ENCODE measurements at places on chromosomes 5 and 9.

DNA sequence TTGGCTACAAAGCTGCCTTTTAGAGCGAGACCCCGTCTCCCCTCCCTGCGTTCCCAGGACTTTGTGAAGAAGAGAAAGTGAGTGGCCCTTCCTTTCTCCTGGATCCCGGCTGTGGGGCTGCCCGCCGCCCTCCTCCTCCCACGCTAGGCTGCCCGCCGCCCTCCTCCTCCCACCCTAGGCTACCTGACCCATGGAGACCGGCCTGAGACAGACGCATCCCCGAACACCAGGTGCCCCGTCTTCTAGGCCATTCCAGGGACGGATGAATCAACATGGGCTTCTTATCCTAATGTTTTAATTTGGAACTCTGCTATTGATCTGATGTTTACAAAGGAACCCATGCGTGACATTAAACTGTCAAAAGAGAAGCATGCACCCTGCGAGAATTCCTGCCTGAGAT, 117.3 kb upstream of the LPCAT1 start:
- DNase-seq = no peak
- no peak overlapping the region for H3K27ac ChIP-seq
- peaks cover 47% of the 10 kb centered on the region for H3K27me3 ChIP-seq
- no peaks in the 10 kb centered on the region for H3K36me3 ChIP-seq
- no peak overlapping the region for H3K4me3 ChIP-seq
- H3K4me1 ChIP-seq = peaks cover 14% of the 10 kb centered on the region

GRCh38 chr9:99105152-99106043, 485 bp downstream of the TGFBR1 start:
- H3K4me3 ChIP-seq = peak overlapping the region; percentile 77
- H3K27ac ChIP-seq = peak overlapping the region; percentile 87
- no peaks in the 10 kb centered on the region for H3K36me3 ChIP-seq
- H3K27me3 ChIP-seq = no peaks in the 10 kb centered on the region

DNA sequence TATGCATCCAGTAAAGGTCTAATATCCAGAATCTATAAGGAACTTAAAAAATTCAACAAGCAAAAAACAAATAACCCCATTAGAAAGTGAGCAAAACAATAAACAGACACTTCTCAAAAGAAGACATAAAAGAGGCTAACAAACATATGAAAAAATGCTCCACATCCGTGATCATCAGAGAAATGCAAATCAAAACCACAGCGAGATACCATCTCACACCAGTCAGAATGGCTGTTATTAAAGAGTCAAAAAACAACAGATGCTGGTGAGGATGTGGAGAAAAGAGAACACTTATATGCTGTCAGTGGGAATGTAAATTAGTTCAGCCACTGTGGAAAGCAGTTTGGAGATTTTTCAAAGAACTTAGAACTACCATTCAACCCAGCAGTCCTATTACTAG, 86.1 kb downstream of the WWC1 start:
- no peaks in the 10 kb centered on the region for H3K27me3 ChIP-seq
- H3K4me1 ChIP-seq = no peaks in the 10 kb centered on the region
- no peak overlapping the region for H3K4me3 ChIP-seq
- peaks cover 10% of the 10 kb centered on the region for H3K36me3 ChIP-seq
- no peak overlapping the region for H3K27ac ChIP-seq

- H3K4me1 ChIP-seq = peaks cover 7% of the 10 kb centered on the region
- peaks cover 7% of the 10 kb centered on the region for H3K27me3 ChIP-seq
- DNase-seq = no peak
- H3K36me3 ChIP-seq = no peaks in the 10 kb centered on the region
- no peak overlapping the region for H3K27ac ChIP-seq
- H3K4me3 ChIP-seq = no peak overlapping the region
Measured at GRCh38 chr9:32875242-32875641, 91.9 kb downstream of the TMEM215 start.

- H3K36me3 ChIP-seq = no peaks in the 10 kb centered on the region
- peaks cover 12% of the 10 kb centered on the region for H3K4me1 ChIP-seq
- DNase-seq = no peak
- H3K4me3 ChIP-seq = no peak overlapping the region
- H3K27me3 ChIP-seq = peaks cover 28% of the 10 kb centered on the region
- peak overlapping the region; percentile 82 for H3K27ac ChIP-seq
Measured at GRCh38 chr5:65861830-65862241, 64.5 kb upstream of the ERBIN start.

DNA sequence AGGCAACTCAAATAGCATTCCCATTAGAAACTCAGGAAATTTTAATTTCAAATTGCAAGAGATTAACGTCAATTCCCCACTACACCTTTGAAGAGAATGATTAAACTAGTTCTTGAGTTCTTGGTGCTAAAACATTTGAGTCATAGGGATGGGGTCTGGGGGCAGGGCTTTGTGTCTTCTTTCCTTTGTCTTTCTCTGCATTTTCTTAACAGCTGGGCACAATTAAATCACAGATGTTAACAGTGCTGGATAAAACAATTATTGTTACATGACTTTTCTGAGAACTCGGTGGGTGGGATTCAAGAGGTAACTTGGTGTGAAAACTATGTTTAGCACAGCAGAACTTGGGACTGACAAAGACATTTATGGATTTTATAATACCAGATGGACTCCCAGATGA, 351.9 kb upstream of the TNC start:
- H3K4me3 ChIP-seq = no peak overlapping the region
- H3K36me3 ChIP-seq = no peaks in the 10 kb centered on the region
- peaks cover 30% of the 10 kb centered on the region for H3K27me3 ChIP-seq
- no peak for DNase-seq
- H3K4me1 ChIP-seq = peaks cover 10% of the 10 kb centered on the region
- no peak overlapping the region for H3K27ac ChIP-seq

GRCh38 chr5:17127743-17128231, 89.6 kb upstream of the BASP1 start:
- no peak overlapping the region for H3K4me3 ChIP-seq
- no peak for DNase-seq
- peaks cover 14% of the 10 kb centered on the region for H3K4me1 ChIP-seq
- no peaks in the 10 kb centered on the region for H3K36me3 ChIP-seq

DNA sequence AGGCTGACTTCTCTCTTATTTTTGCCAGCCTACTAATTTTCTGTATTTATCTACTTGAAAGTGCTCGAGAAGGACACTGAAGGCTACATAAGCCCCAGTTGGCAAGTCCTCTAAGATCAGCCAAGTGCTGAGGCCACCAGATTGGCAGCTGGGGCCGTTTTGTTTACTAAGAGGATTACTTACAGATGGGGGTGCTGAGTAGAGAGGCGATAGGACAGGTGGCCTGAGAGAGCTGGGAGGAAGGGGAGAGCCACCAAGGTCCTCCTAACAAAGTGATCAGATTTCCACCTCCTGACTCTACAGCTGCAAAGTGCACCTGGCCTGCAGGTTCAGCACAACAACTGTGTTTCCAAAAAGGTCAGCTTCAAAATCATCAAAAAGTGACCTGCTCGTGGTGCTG, 32.9 kb downstream of the FRMD3 start:
- H3K27ac ChIP-seq = no peak overlapping the region
- H3K4me3 ChIP-seq = no peak overlapping the region
- H3K36me3 ChIP-seq = no peaks in the 10 kb centered on the region
- no peak for DNase-seq
- peaks cover 15% of the 10 kb centered on the region for H3K4me1 ChIP-seq

DNA sequence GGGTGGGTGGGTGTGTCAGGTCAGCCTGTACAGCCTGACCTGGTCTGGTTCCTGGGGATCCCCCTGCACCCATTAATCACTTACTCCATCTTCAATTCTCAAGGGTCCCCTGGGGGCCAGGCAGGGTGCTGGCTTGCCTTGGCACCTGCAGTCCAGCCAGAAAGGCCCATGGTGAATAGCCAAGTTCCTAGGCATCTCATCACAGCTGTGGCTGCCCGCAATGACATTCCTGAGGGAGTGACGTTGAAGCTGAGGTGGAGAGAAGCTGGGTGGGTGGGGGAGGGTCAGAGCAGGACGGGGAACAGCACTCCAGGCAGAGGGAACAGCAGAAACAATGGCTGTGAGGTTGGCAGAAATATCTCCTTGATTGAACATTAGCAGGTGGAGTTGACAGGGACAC, 10.6 kb downstream of the HMCN2 start:
- H3K4me1 ChIP-seq = peaks cover 2% of the 10 kb centered on the region
- no peak overlapping the region for H3K27ac ChIP-seq
- no peak for DNase-seq
- H3K4me3 ChIP-seq = no peak overlapping the region

- no peaks in the 10 kb centered on the region for H3K36me3 ChIP-seq
- H3K4me1 ChIP-seq = peaks cover 12% of the 10 kb centered on the region
- H3K27ac ChIP-seq = no peak overlapping the region
- no peak overlapping the region for H3K4me3 ChIP-seq
- peaks cover 3% of the 10 kb centered on the region for H3K27me3 ChIP-seq
- DNase-seq = no peak
Measured at GRCh38 chr9:127717766-127718165, 1.9 kb downstream of the TTC16 start.

DNA sequence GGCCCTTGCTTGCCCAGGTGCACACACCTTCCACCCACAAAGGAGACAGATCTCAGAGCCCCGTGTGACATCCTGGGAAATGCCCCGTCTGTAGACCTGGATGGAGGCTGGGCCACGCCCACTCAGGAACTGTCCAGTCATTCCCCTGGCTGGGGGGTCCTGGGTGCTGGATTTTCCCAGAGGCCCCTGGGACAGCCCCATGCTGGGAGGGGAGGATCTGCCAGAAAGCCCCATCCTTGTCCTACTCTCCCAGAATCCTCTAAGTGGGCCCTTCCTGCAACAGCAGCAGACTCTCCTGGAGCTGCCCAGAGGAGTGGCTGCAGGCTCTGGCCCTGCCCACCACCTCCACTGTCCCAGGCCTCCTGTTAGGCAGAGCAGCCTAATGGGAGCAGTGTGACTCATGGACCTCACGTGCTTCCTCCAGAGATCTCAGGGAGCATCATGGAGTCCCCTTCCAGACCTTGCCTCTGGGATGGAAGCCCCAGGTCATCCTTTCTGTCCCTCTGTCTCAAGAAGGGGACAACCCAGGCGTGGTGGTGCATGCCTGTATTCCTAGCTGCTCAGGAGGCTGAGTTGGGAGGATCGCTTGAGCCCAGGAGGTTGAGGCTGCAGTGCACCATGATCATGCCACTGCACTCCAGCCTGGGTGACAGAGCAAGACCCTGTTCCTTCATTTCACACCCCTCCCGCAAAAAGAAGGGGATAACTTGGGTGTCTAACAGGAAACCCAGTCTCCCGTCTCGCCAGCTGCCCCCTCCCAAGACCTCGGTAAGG, 51.7 kb downstream of the JADE2 start:
- no peak overlapping the region for H3K4me3 ChIP-seq
- H3K4me1 ChIP-seq = no peaks in the 10 kb centered on the region
- no peaks in the 10 kb centered on the region for H3K27me3 ChIP-seq

DNA sequence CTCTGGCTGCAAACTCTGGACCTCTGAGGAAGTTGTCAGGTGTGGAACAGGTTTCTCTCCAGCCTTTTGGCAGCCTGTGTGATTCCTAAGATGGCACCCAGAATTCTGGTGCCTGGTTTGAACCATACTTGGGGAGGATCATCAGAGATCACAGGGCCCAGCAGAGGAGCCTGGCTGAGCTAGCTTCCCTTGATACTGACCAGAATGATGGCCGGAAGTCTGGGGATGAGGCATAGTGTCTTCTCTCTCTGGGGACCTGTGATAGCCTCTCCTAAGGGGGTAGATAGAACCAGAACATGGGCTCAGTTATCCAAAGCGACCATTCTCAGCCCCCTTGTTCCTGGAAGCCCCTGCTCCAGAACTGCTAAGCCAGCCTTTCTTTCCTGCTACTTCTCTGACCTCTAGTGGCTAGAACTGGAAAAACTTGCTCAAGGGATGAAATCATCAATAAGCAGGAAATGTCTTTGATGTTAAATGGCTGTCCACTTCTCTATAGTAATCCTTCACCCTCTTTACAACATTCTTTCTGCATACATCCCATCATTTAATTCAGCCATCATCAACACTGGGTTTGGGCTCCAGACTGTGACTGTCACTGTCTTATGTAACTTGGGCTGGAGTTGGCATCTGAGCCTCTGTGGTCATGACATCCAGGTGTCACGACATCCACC, 55.1 kb downstream of the C9orf152 start:
- DNase-seq = no peak
- no peaks in the 10 kb centered on the region for H3K27me3 ChIP-seq
- H3K4me1 ChIP-seq = peaks cover 6% of the 10 kb centered on the region
- peaks cover 10% of the 10 kb centered on the region for H3K36me3 ChIP-seq

All from mesothelial cell of epicardium (in vitro differentiated cells).